Activated T-cell treated with anti-CD3 and anti-CD28 coated beads for 4 hours (primary cell): ENCODE measurements at places on chromosomes 5 and 9.

DNA sequence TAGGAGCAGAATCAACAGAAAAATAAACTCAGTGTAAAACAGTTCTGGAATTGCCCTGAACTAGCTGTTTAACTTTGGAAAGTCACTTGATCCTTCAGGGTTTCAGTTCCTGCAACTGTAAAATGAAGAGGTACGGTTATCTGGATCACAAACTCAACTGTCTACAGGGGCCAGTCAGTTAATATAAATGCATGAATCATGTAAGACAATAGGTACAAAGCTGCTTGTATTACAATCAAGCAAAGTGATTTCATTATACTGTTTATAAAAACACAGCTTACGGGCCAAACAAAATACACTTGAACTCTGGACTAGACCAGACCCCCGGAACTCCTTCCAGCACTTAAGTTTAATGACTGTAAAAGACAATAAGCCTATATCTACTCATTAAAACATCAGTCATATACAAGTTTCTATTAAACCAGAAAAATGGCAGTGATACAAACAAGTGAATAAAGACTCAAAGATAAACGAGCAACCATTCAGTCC lies 73.0 kb downstream of the MRPS27 start:
- DNase-seq: no peak

- no peak for DNase-seq
These were observed 1.6 kb downstream of the FABP6 start for GRCh38 chr5:160230686-160231527.

GRCh38 chr5:17304282-17304681 lies 86.9 kb downstream of the BASP1 start:
- DNase-seq: no peak

- no peak for DNase-seq
These were observed 65.3 kb downstream of the MARCHF3 start for GRCh38 chr5:126965061-126965475.

- no peak for DNase-seq
These were observed 34.5 kb downstream of the CREBRF start for GRCh38 chr5:173090639-173091038.

DNA sequence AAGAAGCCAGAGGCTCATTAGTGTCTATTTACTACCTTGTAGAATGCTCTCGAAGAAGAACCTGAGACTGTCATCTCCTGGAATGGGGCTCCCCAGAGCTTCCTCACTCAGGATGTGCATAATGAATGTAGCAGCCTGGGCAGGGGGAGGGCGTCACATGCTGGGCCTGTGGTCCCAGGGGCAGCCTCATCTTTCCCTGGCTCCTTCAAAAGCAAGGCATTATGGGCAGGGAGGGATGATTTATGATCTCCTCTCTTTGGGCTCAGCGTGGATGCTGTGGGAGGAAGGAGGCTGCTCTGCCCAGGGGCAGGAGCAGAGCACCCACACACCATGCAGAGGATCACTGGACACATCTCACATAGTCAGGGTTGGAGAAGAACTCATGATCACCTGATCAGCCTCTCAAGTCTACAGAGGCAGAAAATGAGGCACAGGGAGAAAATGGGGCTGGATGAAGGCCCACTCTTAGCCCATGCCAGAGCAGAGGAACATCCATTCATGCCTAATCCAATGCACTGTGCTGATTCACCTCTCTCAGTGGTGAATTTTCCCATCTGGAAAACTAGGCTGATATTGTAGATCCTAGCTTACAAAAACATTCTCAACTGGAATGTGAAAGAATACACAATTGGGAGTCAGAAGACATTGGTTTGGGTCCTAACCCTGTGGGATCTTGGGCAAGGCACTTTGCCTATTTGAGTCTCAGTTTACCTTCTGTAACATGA lies 173.7 kb downstream of the CARTPT start:
- no peak for DNase-seq

DNA sequence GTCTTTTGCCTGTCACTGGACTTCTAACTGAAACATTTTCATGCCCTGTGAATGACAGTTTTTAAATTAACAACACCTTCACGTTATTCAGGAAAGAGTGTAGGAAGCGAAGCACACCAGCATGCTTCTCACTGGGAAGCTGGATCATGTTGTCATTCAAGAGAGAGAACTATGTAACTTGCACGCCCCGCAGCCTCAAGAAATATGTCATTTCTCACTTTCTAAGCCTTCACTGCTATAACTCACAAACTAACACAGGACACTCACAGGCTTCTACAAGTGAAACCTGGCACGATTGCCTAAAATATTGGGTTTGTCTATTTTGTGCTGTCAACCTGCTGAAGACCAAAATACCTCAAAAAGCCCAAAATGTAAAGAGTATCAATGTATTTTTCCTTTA lies 466.3 kb downstream of the EFNA5 start:
- DNase-seq: no peak
